NCI-H774 (cell line): ENCODE measurements at places on chromosomes 11 and 22.

- DNase-seq: no peak
Observed at GRCh38 chr11:69449320-69450063, 32.0 kb upstream of the LINC01488 start.

GRCh38 chr11:63698976-63699733 is 17.9 kb downstream of the RTN3 start:
- no peak for DNase-seq

DNA sequence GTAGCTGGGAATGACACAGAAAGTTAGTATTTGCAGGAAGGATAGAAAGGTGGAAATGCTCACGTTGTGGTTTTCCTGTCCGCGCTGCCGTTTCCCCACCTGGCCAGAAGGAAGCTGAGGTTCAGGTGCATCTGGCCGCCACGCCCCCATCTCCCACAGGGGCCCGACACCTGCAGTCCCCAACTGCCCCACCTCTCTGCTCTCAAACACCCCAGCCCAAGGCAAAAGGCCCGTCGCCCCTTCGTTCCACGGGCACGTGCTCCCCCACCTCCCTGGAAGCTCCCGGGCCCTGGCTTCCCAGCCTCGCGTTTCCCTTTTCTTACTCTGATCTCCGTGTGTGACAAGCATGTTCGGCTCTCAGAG is 985.1 kb downstream of the BRD1 start:
- DNase-seq: no peak

- DNase-seq: no peak
Observed at GRCh38 chr11:35040221-35040942, 98.6 kb upstream of the CD44 start.

DNA sequence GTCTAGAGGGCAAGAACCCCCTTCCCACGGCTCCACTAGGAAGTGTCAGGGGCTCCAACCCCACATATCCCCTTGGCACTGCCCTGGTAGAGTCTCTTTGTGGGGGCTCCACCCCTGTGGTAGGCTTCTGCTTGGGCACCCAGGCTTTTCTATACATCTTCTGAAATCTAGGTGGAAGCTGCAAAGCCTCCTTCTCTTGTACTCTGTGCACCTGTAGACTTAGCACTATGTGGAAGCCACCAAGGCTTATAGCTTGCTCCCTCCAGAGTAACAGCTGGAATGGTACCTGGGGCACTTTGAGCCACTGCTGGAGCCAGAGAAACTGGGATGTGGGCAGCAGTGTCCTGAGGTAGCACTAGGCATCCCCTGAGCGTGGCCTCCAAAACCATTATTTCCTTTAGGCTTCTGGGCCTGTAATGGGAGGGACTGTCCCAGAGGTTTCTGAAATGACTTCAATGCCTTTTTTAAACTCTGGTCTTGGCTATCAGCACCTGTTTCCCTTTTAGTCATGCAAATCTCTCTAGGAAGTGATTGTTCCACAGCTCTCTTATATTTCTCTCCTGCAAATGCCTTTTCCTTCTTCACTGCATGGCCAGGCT is 68.4 kb downstream of the TRAF6 start:
- no peak for DNase-seq

GRCh38 chr11:112050721-112051120 is 23.1 kb downstream of the PIH1D2 start:
- DNase-seq: no peak

DNA sequence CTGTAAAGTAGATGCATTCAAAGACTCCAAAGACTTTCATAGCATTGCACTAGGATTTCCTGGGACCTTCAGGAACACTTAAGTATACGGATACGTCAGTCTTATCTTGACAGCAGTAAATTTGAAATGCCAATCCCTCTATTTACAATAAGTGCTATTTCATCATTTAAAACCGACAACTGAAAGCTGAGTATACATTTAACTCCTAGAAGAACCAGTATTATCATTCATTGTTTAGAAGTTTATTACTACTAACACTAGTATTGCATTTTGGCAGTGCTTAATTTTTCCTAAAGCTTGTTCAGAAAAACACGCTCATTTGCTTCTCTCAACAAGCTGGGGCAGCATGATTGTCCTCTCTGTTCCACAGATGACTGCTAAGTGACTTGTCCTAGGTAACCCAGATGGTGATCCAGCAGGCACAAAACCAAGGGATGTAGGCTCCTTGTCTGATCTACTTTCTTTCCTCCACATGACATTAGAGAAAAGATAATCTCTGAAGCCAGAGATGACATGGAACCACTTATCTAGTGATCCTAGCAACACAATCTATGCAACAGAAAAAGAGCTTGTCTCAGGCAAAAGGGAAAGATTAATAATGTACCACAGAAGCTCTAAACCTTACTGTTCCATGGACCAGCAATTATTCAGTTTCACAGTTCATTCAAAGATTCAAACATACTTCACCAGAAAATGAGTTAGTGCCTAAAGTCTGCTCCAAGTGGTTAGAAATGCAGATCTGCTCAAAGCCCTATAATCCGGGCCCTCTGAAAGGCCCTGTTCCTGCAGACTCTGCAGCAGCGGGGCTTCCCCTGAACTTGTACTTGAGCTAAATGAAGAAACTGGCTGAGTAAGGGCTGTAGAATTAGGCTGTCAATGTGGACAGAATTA is 5.2 kb downstream of the MAML2 start:
- DNase-seq: no peak

- DNase-seq: no peak
Observed at GRCh38 chr22:36134182-36134581, 26.4 kb downstream of the APOL3 start.

DNA sequence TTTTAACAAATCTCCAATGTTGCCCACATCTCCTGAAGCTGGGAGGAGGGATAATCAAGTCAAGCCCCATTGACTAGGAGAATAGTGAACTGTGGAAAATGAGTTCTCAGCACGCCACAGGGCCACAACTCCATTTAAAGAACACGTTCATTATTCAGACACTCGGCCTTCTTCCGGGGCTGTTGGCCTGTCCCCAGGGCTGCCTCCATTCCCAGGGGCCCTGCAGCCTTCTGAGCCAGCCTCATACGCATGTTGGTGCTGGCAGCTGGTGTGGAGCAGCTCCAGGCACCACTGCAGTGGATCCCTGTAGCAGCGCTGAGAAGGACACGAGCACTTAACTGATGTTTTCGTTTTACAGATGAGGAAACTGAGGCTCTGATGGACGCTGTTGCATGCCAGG is 87.5 kb upstream of the RCN1 start:
- DNase-seq: no peak

- DNase-seq: peak; percentile 61
Observed at GRCh38 chr22:30253205-30253852, 6.8 kb upstream of the LIF start.

DNA sequence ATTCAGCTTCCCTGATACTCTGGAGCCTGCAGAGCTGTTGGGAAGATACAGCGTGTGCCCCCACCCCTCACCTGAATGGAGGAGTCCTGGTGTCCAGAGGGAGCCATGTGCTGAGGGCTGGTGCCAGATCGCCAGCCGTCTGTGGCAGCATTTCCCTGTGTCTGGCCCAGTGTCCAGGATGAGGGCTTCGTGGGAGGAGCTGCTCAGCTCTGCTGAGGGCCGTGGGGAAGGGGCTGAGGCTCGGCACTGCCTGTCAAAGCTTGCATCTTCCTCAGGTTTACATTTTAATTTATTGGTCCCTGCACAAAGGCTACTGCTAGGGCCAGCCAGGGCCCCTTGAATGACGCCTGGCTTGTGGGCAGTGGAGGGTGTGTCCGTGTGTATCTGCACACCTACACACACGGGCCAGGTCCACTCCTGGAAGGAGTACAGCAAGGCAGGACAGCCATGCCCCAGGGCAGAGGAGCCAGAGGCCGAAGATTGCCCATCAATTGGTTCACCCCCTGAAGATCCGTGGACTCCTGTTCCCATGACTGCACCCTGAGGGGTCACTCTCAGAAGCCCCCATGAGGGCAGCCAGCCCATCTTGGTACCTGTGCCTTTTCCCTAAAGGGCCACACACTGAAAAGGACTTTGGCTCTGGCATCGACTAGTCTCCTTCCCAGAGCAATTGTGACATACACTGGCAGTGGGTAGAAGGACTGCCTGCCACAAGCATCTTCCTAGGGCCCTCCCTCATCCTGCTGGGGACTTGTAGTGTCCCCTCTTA is 107.7 kb upstream of the PARVA start:
- DNase-seq: no peak

- DNase-seq: no peak
Observed at GRCh38 chr11:12263141-12263693, 114.2 kb upstream of the PARVA start.
